Stimulated activated CD8-positive, alpha-beta memory T cell treated with anti-CD3 and anti-CD28 coated beads, Interleukin-7, amount 100 ng/mL, for 4 hours (primary cell): ENCODE measurements at places on chromosomes 13 and 19.
A peak's percentile ranks its signal among the peaks of the same experiment; 100 is the strongest.

- no peak for DNase-seq
Measured at GRCh38 chr19:45498411-45499195, at the start of gene PPM1N. Gene PPM1N (plus strand): TSS chr19:45498443. CDS start chr19:45498473, 30 bp downstream.

DNA sequence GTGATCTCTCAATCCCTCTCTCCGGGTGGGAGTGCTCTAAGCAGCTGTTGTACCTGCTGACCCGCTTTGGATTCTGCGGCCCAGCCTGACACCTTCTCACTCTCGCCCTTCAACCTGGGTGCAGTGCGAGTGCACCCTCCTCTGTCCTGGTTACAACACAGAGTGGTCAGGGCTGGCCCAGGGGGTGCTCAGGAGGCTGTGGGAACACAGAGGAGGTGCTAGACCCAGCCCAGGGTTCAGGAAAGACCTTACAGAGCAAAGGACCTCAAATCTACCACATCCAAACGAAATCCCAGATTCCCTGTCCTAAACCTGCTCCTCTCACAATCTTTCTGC, 23.7 kb downstream of the ZNF175 start:
- DNase-seq, result no peak

DNA sequence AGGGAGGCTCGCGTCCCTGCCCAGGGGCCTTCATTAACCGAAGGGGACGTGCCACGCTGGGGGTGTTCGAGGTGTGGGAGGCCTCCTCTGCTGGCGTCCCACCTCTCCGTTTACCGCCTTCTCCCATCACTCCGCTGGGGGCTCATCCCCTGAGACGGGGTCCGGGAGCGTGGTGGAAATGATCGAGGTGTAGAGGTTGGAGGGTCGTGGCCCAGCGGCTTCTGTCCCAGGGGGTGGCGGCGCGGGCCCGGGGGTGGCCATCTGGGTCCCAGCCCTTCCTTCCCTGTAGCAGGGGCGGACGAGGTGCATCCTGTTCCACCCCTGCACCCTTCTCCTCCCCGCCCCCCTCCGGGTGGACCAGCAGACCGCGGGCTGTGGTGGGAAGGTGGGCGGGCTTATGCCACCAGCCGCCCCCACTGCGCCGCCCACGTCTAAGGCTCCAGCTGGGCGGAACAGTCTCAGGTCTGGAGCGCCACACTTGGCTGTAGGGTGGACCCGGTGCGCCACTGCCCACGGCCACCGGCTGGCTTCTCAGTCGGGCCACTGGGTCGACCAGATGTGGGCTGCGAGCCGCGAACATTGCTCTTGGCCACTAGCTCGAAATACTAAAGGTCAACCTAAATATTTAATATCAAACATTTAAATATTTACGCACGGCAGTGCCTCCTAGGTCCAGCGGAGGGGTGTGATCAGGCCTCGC, 69.5 kb downstream of the ZNF723 start:
- DNase-seq, result no peak

DNA sequence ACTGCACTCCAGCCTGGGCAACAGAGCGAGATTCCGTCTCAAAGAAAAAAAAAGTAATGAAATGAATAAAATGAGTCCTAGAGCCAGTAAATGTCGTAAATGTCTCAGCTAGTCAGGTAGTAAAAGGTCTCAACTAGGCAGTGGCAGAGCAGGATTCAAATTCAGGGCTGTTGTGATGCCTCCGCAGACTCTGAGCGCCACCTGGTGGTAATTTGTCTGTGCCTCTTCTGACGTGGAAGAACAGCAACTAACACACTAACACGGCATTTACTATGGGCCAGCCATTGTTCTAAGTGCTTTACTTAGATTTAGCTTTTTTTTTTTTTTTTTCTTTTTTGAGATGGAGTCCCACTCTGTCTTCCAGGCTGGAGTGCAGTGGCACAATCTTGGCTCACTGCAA, 30.2 kb downstream of the CYP2F1 start:
- DNase-seq, result peak; percentile 80

DNA sequence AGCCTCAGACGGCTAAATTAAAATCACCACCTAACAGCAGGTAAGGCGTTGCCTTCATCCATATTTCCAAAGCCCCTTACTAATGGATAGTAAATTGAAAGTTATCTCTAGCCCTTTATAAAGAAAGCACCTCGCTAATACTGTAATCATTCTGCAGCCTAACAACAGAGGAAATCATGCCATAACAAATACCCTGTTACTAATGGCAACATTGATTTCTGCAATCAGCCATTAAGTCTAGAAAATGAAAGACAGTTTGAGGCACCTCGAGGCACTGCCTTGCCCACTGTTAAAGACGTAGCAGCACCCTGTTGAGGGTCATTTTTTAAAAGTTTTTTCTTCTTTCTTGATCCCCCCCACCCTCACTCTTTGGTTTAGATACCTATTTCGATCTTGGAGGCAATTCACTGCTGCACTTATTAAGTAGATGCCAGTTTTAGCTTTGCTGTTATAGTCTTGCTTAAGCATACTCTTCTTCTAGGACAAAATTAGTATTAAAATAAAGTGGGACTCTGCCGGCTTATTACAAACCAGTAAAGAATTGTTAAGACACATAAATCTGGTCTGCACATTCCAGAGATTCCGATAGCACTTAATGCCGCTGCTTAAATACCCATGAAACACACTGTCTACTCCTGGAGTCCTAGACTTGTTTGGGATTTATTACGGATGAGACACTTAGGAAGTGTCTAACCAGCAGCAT, 74.8 kb downstream of the ZNF536 start:
- DNase-seq, result no peak

DNA sequence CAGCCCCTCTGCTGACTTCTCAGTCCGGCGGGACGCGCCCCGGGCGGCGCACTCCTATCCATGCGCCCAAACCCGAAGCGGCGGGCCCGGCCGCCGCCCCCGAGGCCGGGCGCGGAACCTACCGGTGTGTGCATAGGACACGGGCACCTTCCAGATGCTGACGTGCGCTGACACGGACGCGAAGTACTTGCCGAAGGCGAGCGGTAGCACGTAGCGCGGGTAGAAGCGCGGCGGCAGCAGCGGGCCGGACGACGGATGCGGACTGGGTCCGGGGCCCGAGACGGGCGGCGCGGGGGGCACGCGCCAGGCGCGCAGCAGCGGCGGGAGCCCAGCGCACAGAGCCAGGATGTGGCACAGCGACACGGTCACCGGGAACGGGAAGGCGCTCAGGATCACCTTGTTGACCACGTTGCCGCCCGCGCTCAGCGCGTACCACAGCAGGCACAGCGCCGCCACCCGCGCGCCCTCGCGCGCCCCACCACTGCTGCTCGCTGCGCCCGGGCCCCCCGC, 338 bp downstream of the SLC35E1 start:
- DNase-seq, result no peak

DNA sequence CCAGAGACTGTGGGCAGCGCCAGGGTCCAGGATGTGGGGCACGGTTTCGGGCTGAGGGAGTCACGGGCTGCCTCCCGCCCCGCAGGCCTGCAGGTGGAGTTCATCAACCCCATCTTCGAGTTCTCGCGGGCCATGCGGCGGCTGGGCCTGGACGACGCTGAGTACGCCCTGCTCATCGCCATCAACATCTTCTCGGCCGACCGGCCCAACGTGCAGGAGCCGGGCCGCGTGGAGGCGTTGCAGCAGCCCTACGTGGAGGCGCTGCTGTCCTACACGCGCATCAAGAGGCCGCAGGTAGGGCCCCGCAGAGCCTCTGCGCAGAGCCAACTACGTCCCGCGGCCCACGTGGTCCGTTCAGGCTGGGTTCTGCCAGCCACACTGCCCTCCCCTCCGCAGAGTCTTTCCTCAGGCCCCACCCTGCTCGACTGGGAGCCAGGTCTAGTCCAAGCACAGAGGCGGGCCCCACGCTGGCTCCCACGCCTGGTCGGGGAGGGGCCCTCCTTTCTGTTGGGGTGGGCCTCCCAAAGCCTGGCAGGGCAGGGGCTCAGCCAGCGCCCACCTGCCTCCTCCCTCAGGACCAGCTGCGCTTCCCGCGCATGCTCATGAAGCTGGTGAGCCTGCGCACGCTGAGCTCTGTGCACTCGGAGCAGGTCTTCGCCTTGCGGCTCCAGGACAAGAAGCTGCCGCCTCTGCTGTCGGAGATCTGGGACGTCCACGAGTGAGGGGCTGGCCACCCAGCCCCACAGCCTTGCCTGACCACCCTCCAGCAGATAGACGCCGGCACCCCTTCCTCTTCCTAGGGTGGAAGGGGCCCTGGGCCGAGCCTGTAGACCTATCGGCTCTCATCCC, 2.0 kb upstream of the POLD1 start:
- DNase-seq, result no peak

- DNase-seq, result no peak
Measured at GRCh38 chr19:46746281-46747057, at the start of gene STRN4. Gene STRN4 (minus strand): TSS chr19:46746450. CDS start chr19:46746430, 20 bp downstream.

GRCh38 chr13:22187329-22187728, 516.5 kb downstream of the FGF9 start:
- DNase-seq, result no peak

GRCh38 chr13:71118779-71119364, 748.1 kb downstream of the DACH1 start:
- no peak for DNase-seq

DNA sequence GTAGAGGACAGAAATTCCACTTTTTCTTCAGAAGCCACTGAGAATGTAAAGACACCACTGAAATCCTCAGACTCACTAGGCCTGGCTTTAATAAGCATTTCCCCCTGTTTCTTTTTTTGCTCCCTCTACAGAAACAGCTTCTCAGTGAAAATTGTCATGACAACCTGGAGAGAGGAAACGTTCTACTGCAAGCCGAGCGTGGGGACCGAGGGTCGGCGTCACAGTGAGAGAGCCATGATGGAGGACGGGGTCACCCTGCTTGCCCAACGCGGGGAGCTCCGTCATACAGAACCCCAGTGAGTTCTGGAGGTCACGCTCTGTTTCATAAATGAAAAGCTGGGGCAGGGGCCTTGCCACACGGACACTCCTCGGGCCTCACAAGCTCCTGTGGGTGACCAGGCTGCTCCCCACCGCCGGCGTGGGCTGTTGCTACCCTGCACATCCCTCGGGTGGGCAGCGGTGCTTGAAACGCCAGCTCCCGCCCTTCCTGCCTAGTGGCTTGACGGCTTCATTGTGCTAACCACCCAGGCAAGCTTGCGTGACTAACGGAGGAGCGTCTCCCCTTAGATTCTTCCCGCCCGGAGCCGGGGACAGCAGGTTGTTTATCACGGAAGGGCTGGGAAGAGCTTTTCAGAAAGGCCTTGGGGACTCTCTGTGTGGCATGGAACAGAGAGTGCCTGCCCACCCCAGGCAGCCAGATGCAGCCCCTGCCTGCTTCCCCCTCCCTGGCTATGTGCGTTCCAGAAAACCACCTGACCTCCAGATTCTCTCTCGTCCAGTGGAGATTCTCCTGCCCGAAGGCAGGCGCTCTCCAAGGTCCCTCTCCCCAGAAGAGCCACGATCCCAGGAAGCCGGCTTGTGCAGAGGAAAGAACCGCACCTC, 153.6 kb downstream of the KATNAL1 start:
- no peak for DNase-seq

- no peak for DNase-seq
Measured at GRCh38 chr19:16077984-16078758, 1.9 kb downstream of the TPM4 start.

DNA sequence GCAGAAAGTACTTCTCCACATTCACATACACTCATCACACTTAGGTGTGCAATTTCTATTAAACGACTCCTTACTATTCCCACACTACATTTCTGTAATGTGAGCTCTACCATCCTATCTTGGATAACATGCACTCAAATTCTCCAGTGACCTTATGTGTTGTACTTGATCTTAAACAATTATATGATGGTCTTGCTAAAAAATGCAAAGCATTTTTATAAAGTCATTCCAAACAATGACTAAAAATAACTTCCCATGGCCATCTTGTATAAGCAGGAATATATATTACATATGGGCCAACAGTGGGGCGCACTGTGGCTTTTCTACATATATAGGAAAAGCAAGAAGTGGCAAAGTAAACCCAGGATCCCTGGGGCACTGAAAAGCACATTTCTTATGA, 155.5 kb downstream of the FLT1 start:
- DNase-seq, result no peak

GRCh38 chr19:15498910-15499309, 9.4 kb upstream of the CYP4F22 start:
- DNase-seq, result no peak

DNA sequence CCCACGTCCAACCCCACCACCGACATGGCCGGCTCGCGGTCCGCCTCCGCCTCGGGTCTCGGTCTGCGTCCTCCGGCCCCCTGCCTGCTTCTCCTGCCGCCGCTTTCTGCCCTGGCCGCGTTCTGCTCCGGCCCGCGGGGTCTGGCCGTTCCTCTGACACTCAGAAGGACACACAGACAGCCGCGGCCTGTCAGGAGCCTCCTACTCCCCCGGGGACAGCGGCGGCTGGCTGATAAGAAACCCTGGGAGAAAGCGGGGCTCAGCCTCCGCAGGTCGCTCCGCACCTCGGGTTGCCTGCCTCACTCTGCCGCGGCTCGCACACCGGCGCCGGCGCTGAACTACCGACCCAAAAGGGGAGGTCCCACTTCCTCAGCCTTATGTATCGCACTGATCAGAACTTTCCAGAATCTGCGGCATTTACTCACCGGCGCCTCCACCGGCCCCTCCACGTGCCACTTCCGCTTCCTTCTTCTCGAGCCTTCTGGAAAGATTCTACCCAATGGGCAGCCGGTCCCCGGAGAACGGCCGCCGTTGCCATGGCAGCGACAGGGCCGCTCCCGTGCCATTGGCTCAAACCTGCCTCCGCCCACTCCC, at the start of gene HSPH1:
TSS of gene HSPH1 (minus strand) at position 348 of the 594 bp plus-strand sequence. CDS start at position 26, 322 bp downstream.
- peak; percentile 99 for DNase-seq

DNA sequence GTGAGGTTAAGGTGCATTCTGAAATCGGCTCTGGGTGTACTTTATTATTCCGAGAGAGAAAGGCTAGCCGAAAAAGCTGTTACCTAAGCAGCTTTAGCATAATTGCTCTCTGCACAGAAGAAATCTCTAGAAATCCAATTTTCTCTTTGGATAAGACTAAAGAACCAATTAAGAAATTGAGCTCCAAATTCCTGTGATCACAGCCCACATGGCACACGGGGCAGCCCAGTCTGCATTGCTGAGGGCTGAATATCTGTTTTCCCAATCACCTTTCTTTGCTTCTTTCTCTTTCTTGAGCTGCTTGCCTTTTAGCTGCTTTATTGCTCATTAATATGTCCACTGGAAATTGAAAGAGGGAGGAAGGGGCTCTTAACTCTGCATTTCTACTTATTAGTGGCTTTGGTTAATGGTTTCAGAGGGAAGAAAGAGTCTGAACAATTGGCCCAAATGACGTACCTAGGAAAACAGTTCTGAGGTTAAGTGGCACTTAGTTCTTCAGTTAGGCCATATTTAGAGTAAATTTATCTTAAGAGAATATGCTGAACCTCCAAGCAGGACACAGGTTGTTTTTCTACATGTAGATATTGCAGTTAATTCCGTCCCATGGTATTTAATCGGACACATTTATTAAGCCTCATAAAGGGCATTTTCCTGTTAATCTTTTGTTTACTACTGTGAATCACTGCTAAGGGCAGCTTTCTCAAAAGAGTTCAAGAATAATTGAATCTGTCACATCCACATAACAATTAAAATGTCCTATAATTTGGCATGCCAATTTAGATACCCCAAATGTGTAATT, 265.7 kb downstream of the ABCC4 start:
- no peak for DNase-seq

GRCh38 chr13:79451500-79451962, 29.4 kb upstream of the NDFIP2 start:
- DNase-seq, result peak; percentile 91

- DNase-seq, result no peak
Measured at GRCh38 chr19:38452430-38453366, 19.2 kb downstream of the RYR1 start.

GRCh38 chr13:23654111-23655110, 84.2 kb downstream of the TNFRSF19 start:
- DNase-seq, result no peak
